ENCODE measurements at places on chromosomes 7 and 10. TPM values are rescaled to one million over a fixed set of nuclear protein-coding genes. Genes with fewer than 3 reads are reported as not detected.
A peak's percentile ranks its signal among the peaks of the same experiment; 100 is the strongest.

The DENND2A gene
- not detected for total RNA-seq

DNA sequence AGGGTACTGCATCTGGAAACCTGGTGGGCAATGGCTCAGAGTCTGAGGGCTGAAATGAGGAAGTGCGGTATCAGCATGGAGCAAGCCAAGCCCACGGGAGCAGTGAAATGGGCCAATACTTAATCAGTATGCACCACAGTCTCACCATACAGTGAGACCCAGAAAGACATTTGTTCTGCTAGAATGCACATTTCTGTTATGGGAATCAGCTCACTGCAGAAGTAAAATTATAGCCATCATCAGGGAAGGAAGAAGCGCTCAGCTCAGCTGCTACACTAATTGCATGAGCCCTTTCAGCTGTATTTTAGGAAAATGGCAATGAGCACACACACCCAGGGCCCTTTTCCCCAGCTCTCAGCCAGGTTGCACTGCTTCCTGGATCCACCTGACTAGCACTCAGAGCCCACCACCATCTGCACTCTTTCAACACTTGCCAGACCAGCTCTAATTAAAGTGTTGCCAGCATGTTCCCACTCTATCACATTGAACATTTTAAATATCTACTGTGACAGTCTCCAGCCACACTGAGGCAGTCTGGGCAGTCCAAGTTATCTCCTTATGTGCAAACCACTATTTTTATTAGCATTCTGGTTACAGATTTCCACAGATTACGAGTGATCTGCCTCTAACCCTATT is 44.2 kb upstream of the PIK3AP1 start:
- DNase-seq: peak; percentile 94

- no peak for DNase-seq
Observed at GRCh38 chr7:18962031-18962430, 155.4 kb downstream of the TWIST1 start.

GRCh38 chr10:121245754-121246153 is 352.5 kb downstream of the FGFR2 start:
- no peak for DNase-seq

DNA sequence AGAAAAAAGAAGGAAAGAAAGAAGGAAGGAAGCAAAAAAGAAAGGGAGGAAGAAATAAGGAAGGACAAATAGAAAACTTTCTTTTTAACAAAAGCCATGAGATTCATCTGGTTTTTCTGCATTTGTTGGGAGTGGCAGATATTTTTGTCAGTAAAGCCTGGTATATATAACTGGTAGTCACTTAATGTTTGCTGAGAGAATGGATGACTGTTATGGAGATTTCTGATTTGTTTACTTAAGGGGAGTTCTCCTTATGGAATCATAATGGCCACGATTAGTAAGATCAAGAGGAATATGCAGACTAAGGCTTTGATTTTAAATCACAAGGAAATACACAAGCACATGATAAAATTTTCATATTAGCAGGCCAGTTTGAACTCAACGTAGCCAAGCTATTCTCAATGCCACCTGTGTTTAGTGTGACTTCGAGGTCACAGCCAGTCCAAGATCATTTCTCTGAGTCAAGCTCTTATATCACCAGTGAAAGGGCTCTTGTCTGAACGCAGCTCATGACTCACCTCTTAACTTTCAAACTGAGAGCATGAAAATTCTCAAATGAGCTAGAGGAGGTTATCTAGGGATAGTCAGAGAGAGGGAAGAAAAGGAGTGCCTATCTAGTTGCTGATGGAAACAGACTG is 445.1 kb upstream of the ZMIZ1 start:
- no peak for DNase-seq

DNA sequence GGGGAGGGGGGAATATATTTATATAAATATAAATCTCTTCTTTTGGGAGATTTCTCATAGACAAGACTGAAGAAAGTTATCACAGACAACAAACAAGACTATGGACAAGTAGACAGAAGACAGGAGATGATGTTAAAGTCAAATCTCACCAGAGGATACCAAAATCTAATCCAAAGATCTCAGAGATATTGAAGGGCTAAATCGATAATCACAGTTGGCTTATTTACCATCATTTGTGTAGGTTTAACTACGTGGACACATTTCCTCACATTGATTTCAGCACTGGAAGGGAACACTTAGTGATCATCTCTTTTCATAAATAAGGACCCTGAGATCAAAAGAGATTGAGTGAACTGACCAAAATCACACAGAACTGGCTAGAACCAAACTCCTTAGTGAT is 2.7 kb upstream of the INPP5F start:
- DNase-seq: no peak

Data from Karpas-422 (cell line).